G401 (cell line): ENCODE measurements at places on chromosomes 3 and 15. TPM values are rescaled to one million over a fixed set of nuclear protein-coding genes. Genes with fewer than 3 reads are reported as not detected.
A peak's percentile ranks its signal among the peaks of the same experiment; 100 is the strongest.

DNA sequence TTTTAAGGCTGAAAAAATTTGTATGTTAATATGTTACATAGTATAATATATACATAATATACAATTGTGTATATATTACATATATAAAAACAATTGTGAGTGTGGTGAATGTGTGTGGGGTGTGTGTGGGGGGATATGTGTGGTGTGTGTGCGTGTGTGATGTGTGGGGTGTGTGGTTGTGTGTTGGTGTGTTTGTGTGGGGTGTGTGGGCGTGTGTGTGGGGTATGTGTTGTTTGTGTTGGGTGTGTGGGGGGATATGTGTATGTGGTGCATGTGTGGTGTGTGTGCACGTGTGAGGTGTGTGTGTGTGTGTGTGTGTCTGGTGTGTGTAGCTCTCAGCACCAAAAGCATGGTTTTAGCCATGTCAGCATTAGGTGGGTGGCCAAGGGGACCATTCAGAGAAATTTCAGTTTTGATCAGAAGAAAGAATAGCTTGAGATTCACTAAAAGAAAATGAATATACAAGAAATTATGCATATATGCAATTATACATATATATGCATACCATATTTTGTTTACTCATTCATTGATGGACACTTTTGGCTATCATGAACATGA, 118.9 kb downstream of the ALDH1A2 start:
- no peak for DNase-seq

GRCh38 chr3:44120721-44121582, 120.7 kb upstream of the TOPAZ1 start:
- peak; percentile 8 for DNase-seq

DNA sequence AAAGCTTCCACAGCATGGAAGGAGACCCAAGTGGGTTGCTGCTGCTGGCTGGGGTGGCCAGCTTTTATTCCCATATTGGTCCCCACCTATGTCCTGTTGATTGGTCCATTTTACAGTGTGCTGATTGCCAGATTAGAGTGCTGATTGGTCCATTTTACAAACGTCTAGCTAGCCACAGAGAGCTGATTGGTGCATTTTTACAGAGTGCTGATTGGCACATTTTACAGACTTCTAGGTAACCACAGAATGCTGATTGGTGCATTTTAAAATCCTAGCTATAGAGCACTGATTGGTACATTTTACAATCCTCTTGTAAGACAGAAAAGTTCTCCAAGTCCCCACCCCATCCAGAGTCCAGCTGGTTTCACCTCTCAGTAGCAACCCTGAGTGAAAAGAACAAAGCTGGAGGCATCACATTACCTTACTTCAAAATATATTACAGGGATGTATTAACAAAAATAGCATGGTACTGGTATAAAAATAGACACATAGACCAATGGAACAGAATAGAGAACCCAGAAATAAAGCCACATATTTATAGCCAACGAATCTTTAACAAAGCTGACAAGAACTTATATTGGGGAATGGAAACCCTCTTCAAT, 7.5 kb upstream of the ACVR2B start:
- no peak for DNase-seq

DNA sequence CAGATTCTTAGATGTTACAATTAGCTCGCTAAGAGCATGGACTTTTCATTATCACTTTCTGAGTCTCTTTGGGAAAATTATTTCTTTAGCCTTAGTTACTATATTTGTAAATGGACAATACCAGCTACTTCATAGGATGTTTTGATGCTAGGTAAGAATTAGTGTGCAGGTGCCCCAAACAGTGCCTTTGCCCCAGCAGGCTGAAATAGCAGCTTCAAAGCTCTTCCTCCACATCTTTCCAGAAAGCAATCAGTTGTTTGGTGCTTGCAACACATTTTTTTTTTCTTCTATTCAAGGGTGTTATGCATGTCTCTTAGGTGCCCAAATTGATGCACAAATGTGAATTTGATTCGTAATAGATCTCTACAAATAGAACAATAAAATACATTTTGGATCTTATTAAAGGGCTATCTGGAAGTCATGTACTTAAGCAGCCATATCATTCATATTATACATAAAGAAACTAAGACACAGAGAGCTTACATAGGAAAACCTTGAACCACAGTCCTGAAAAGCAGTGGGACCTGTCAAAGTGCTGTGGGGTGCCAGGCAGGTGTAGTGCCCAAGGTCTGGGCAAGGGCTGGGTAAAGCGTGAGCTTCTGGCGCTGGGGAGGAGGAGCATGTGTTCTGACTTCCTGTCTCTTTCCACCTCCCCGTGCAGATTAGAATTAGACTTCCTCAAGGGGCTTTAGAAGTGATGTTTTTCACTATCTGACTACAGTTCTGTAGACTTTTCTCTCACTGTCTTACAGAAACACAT, 62.9 kb downstream of the FNDC3B start:
- DNase-seq = no peak

GRCh38 chr3:20023623-20024405, 11.8 kb upstream of the PP2D1 start:
- DNase-seq = no peak

DNA sequence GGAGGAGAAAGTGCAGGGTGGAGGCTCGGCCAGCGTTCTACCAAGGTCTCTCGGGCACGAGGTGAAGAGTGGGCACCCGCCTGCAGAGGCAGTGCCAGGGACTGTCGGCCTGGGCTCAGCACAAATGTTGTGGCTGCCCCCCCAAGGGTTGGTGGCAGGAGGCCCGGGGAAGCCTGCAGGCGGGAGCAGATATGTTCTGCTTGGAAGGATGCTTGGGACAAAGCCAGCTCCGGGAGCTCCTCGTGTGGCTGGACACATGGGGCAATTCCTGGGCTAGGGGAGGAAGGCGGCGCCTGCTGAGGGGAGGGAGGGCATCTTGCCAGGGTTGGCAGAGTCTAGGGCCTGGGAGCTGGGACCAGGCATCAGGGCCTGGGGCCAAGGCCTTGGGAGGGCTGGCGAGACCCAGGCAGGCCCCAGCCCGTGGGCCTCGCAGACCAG, 30.4 kb upstream of the FBLN2 start:
- peak; percentile 98 for DNase-seq

DNA sequence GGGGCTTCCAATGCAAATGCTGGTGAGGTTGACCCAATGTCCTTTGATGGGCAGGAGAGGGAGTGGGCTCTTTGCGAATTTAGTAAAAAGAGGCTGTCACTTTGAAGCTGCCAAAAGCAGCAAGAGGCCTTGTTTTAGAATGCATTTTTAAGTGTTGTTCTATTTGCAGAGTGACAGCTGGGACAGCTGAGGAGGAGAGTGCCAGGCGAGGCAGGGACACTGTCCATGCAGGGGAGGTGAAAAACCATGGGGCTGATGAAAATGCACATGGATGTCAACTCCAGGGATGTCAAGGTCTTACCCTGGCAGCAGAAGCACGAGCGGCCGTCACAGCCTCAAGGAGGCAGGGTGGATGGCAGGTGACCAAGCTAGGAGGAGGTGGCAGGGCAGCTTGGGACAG, 279.8 kb downstream of the ADAMTS17 start:
- DNase-seq = no peak

- DNase-seq = no peak
These were observed 622 bp upstream of the PLSCR1 start for GRCh38 chr3:146544929-146545528.

DNA sequence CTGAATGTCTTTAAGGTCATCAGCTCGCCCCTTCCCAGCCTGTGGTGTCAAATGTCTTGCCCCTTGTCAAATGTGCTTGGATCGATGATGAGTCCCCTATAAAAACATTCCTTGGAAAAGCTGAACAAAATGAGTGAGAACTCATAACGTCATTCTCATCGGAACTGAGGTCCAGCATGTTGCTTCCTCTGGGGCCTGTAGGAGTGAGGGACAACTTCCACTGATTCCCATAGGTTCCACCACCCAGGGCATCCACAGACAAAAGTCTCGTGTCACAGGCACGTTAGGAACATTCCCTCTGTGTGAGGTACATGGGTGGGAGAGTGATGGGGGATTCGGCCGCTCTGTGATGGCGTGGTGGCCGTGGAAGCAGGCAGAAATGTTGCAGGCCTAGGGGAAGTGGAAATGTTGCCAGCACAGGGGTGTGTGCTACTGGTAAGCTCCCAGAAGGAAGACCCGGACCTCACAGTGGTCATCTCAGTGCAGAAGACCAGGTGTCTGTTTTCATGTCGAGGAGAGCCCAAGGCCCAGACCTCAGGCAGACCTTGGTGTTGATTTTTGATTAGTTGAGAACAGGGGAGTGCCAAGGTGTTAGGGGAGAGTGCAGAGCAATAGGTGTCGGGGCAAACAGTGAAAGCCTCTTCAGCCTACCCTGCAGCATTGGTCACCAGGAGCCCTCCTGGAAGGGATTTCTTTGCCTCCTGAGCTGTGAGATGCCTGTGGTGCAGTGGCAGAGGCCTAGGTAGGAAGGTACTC, 96.8 kb downstream of the SNRPN start:
- DNase-seq = no peak

DNA sequence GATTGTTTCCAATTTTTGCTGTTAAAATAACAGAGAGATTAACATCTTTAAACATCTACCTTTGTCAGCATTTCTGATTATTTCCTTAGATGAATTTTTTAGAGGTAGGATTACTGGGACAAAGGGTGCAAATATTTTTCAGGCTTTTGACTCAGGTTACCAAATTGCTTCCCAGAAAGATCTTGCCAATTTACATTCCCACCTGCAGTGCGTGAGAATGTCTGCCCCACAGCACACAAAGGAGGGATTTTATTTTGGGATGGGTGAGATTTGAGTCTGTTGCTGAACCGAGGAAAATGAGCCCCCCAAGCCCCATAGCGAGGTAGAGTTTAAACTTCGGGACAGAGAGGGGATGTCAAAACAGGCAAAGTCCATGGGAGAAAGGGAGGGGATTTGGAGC, 25.9 kb upstream of the RNU6-1 start:
- no peak for DNase-seq

DNA sequence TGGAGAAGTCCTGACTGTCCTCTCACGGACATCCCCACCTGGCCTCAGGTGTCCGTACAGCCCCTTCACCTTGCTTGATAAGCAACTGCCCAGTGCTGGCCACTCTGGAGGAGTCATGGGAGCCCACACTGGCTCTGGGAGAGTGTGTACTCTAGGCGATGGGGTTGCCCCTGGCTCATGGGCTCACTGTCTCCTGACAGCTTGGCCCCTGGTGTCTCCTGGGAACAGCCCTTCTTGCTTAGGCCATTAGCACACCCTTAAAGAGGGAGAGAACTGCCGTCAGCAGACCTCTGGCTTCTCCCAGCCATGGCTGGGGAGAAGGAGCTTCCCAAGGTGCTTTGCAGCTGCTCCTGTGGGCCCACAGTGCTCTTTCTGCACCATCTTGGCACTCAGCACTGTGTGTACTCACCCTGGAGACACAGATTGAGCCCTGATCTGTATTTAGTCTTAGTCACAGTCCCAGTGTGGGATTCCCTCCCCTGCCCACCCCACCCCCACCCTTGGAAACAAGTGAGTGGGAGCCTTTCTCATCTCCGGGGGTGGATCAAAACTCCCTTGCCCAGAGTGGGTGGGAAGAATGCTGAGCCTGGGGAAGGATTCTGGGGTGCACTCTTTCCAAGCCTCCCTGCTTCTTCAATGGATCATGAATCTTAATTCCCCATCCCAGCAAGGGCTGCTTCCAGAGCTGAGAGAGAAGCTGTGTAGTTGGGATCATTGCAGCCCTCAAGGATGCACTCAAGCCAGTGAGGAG, 83.5 kb upstream of the ADPGK start:
- DNase-seq = no peak

DNA sequence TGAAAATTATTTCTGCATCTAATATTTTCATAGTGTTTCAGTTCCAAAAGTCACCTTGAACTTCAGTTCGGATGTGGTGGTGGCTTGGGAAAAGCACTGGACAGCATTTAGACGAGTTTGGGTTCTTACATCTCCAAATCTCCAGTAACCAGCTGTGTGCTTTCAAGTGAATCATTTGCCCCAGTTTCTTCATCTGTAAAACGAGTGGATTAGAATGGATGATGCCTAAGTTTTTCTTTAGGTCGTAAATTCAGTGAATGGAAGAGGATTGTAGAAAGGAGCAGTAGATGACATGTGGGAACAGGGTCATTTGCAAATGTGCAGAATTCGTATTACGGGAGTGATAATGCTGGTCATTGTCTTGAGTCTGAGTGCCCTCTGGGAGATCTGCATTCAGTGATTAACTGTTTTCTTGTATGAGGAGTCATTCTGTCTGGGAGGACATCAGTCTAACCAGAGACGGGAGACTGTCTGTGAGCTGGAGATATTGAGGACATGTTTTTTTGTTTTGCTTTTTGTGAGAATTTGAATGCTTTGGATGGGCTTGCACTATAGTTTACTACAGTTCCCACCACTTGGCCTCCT, 641.6 kb upstream of the TBL1XR1 start:
- DNase-seq = no peak

DNA sequence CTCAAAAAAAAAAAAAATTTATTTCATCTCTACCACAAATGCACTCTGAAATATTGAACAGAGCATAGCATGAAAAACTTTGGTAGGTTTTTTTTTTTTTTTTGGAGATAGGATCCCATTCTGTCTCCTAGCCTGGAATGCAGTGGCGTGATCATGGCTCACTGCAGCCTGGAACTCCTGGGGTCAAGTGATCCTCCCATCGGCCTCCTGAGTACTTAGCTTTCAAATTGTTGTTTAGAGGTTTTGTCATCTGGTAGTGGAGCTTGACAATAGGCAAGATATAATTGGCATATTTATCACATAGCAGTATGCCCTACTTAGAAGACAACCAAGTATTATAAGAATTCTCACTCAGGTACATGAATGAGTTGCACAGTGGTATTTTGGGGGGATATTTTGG, 234.2 kb upstream of the ST8SIA2 start:
- DNase-seq = no peak

DNA sequence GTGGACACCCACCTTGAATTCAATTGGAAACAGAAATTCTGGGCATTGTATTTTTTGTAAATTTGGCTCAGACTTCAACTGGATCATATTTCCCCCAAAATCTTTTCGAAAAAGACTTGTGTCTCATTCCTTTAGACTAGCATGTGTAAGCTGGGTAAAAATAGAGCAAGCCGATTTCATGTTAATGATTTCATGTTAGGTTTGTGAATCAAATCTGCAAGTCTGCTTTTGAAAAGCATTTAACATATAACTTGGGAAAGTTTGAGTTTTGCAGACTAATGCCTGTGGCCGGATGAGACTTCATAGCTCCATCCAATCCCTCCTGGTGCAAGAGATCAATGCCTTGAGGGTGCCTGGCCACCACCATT, 64.5 kb downstream of the FLNB start:
- no peak for DNase-seq

GRCh38 chr3:103083848-103084631, 649.2 kb downstream of the ZPLD1 start:
- no peak for DNase-seq

- DNase-seq = no peak
These were observed at the start of gene PLXNB1 for GRCh38 chr3:48429960-48430707. PLXNB1 (minus strand) TSS chr3:48430086; CDS start chr3:48424611, 5,475 bp downstream.

The RAD51 gene
- total RNA-seq = 7.1 and 12.0 TPM in 2 replicates

The SNURF gene
- total RNA-seq = 0.37 TPM in 1 of 2 replicates, not detected in the other

The GNB4 gene
- 36.4 and 54.4 TPM in 2 replicates for total RNA-seq

The CHAC1 gene
- total RNA-seq = 12.4 and 12.9 TPM in 2 replicates

The KY gene
- total RNA-seq = not detected in 2 replicates

The ALDH1A3 gene
- total RNA-seq = not detected in 2 replicates

The IQCF5 gene
- not detected in 2 replicates for total RNA-seq

The SLC2A2 gene
- not detected in 2 replicates for total RNA-seq

The SI gene
- not detected in 2 replicates for total RNA-seq

The FANCD2OS gene
- total RNA-seq = not detected in 2 replicates

The MORC1 gene
- not detected in 2 replicates for total RNA-seq

The HHLA2 gene
- not detected in 2 replicates for total RNA-seq

The GP9 gene
- total RNA-seq = not detected in 2 replicates

The HRH1 gene
- total RNA-seq = not detected in 2 replicates

The RPLP1 gene
- total RNA-seq = 49.4 and 51.5 TPM in 2 replicates

The TIMP4 gene
- total RNA-seq = 0.12 TPM in 1 of 2 replicates, not detected in the other
